ENCODE measurements at places on chromosomes 1 and 21.

- no peak for DNase-seq
Measured at GRCh38 chr1:8169364-8170058, 143.4 kb upstream of the ERRFI1 start.

DNA sequence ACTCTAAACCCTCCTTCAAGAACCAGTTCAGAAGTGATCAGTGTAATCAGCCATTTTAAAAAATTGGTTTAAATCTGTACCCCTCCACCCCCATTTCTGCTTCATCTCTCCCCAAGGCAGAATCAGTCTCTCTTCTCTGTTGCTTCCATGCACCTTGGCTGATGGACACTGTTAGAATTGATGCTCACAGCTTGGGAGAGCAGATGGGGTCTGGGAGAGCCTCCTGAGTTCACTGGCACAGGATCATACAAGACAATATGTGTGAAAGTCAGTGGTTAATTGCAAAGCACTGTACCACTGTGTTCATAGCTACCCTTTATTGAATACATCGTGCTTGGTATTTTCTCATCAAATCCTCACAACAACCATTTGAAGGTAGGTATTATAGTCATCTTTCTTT is 140.9 kb downstream of the ROR1 start:
- DNase-seq, result no peak

GRCh38 chr1:6261615-6261995 is 707 bp upstream of the GPR153 start:
- peak; percentile 60 for DNase-seq

DNA sequence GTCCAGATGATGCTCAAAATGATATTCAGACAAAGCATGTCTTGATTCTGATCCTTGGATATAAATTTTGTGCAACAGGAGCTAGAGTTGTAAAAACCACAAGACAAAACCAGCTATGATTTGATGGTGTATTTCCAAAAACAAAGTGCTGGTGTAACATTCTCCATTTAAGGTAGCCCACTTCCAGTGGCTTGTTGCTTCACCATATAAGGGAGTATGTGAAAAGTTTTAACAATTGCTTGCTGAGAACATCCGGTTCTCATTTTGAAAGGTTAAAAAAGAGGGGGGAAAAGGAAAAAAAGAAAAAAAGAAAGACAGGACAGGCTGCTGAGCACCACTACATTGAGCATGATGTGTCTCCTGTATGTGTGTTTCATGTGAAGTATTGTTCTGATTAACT is 123.6 kb downstream of the MACF1 start:
- no peak for DNase-seq

- no peak for DNase-seq
Measured at GRCh38 chr1:88509379-88509778, 174.7 kb upstream of the PKN2 start.

GRCh38 chr1:13667691-13668090 is 32.3 kb upstream of the PRDM2 start:
- no peak for DNase-seq

DNA sequence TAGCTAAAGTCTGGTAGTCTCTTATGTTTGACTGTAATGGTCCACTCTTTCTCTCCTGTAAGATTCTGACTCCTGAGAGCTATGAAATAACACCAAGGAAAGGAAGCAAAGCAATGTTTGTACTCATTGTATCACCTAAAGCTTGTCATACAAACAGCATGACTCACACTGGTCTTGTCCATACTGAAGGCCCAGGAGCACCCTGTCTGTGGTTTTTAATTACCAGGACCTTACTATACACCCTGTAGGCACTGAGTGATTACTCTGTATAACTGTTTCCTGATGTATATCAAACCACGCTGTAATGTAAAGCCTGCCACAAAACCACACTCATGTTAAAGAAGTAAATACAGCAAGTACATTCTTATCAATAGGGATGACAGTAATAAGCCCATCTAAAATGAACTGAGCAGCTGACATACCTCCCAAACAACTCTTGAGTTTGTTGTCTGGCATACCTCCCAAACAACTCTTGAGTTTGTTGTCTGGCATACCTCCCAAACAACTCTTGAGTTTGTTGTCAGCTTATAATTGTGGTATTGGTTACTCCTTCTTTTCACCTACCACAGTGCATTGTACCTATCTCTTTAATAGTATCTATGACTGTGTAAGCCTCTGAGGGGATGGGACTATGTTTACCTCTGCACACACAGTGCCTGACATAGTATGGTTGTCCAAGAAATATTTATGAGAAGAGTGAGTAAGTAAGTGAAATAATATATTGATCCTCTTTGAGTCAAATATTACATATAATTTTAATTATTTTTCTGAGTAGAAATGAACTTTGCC is 11.6 kb upstream of the TNFSF18 start:
- no peak for DNase-seq

- DNase-seq, result no peak
Measured at GRCh38 chr1:243455760-243456651, 200.2 kb downstream of the SDCCAG8 start.

DNA sequence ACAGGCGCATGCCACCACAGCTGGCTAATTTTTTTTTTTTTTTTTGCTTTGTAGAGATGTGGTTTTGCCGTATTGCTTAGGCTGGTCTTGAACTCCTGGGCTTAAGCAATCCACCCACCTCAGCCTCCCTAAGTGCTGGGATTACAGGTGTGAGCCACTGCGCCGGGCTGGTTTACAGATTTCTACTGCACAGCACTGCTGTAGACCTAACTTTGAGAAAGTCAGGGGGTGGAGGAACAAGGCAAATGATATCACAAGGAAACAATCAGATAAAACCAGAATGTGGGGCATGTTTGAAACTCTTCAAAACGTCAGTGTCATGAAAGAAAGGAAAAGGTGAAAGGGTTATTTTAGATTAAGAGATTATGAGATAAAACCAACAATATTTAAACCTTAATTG is 45.3 kb downstream of the URB2 start:
- no peak for DNase-seq

DNA sequence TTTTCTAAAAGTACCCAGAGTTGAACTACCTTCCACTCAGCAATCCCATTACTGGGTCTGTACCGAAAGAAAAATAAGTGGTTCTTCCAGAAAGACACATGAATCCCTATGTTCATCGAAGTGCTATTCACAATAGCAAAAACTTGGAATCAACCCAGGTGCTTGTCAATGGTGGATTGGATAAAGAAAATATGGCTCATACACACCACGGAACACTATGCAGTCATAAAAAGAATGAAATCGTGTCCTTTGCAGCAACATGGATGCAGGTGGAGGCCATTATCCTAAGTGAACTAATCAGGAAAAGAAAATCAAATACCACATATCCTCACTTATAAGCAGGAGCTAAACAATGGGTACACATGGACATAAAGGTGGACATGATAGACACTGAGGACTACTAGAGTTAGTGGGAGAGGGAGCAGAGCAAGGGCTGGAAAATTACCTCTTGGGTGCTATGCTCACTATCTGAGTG is 32.9 kb upstream of the JUN start:
- DNase-seq, result no peak

DNA sequence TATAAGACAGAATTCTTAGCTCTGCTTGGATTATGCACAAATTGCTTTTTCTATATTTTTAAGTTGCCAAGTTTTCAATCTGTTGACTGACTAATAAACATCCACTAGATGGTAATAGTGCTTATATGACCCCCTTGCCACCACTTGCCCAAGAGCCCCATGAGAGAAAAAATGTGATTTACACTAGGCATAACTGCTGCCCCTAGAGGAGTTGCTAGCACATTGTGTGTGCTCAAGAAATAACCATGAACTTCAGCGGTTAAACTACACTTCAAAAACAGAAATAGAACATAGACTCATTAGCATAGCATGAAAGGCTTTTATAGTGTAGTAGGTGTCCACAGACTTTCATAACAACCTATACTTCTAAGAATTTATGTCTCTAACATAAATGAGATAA is 61.4 kb downstream of the BRINP3 start:
- no peak for DNase-seq

DNA sequence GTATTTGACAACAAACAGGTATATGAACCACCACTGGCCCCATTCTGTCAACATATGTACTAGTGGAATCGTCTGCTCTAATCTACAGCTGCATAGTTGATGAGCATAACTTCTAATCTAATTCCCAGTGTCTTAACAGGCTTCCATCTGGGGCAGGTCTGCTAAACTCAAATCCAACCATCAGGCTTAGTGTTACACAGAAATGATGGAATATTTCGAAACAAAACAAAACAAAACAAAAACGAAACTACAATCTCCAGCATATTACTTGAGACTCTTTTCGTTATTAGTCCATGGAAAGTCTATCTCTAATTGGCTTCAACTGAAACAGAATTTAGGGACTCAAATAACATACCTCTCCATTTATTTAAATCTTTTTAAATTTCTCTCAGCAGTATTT is 37.6 kb downstream of the DIPK1A start:
- DNase-seq, result no peak

DNA sequence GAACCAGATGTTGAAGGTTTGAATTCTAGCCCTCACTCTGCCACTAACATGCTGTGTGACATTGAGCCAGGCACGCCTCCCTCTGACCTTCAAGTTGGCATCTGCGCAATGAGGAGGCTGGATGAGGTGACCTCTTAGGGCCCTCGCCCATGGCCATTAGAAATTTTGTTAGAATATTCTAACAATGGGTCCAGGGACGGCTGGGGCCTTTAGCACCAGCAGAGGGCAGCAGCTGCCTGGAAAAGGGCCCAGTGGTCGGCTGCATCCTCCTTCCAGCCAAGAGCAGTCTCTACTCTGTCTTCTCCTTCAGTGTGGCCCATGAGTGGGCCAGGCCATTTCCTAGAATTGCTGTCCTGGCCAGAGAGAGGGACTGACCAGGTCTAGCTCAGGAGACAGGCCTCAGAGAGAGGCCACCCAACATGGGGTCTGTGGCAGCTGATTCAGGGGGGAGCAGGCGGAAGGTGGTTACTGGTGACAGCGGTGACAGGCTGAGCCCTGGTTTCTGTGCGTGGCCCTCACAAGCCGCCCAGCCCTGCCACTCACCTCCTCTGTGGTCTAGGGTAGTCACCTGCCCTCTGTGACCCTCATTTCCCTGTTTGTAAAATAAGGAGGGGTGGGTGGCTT is 101.3 kb upstream of the ACTL8 start:
- peak; percentile 71 for DNase-seq

DNA sequence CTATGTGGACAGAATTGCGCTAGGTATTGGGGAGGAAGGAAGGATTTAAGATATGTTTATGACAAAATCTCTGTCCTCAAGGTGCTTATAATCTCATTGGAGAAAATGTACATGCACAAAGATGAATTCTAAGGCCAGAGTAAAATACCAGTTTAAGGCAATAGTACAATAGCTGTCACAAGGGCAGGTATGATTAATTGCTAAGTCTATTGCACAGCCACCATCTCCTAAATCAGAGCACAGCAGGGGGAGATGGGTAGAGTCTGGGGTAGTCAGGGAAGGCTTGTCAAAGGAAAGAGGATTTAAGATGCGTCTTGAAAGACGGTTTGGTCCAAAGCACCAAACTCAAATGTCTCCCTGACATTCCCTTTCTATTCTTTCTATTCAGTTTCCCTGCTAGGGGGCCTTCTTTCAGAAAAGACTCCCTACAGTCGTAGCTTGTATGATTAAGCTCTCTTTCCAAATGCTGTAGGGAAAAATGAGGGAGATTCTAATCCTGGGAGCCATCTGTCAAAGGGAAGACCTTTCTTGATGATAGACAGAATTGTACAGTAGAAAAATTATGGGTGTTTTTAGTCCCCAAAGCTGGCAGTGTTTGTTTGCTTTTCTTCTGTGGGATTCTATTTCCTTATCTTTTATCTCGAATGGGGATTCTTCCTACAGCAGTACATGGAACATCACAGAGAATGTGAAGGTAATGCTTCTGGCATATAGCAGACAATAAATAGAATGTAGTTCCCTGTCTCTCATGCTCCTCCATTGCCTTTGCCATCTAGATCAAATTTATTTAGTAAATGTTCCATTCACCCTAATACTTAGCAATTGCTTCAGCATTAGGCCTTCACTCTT is 107.6 kb upstream of the NFIA start:
- DNase-seq, result no peak

- DNase-seq, result no peak
Measured at GRCh38 chr1:12502336-12503109, 115.5 kb downstream of the DHRS3 start.

DNA sequence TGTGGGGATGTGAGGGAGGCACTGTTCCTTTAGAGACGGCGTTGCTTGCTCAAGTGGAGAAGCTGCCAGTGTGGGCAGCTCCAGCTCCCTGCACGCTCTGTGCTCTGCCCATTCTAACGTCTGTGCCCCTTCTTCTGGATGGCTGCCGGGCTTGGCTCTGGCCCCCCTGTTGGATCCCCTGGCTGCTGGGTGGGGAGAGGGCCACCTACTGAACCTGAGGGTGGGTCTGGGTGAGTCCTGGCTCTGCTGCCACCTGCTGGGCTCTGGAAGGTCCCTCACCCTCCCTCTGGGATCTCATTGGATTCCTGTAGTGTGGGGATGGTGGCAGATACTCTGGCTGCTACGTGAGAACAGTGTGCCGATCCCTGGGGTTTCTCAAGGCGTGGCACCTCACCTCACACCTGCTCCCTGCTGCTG is 5.0 kb downstream of the PFKL start:
- peak; percentile 70 for DNase-seq

GRCh38 chr1:151583796-151584195 is 28.1 kb upstream of the SNX27 start:
- no peak for DNase-seq

- no peak for DNase-seq
Measured at GRCh38 chr1:178533121-178533946, 20.4 kb downstream of the TEX35 start.

- peak; percentile 25 for DNase-seq
Measured at GRCh38 chr1:5915587-5916571, 76.3 kb downstream of the NPHP4 start.

- no peak for DNase-seq
Measured at GRCh38 chr21:46216132-46216747, 12.3 kb downstream of the LSS start.

DNA sequence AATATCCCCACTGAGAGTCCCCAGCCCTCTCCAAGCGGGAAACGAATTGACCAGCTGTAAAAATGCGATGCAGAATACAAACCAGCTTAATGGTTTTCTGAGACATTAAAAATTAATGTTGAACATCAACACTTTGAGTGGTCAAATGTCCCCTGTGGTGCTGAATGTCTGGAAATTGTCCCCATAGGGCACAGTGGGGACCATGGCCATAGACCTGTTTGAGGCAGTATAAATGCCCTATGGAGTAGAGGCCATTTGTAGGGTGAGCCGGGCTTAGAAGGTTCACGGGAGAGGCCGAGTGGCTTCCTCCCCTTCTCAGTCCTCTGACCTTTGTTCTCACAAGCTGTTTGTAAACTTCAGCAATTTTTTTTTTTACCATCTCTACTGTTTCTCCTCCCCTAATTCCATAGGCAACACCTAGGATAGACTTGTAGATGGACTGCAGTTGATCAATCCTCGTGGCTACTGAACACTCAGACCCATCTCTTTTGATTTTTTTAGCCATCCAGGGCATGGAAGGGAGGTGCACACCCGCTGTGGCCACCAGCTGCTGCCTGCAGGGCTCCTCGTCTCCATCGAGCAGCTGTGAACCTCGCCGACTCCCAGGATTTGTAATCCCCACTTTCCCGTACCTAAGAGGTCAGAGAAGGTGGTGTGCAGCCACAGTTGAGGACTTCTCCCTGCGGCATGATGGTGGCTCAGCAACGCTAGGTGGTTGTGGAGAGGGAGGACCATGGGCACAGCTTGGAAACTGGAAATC is 41.0 kb downstream of the KAZN start:
- DNase-seq, result no peak

Measured in nephron progenitor cell (in vitro differentiated cells).